Smooth muscle cell of the coronary artery (primary cell): ENCODE measurements at places on chromosomes 11 and 22. TPM values are rescaled to one million over a fixed set of nuclear protein-coding genes. Genes with fewer than 3 reads are reported as not detected.

TLCD5 gene
- total RNA-seq, result 4.7 and 7.1 TPM in 2 replicates

UBQLN3 gene
- 0.08 TPM in 1 of 2 replicates, not detected in the other for total RNA-seq

JAML gene
- not detected in 2 replicates for total RNA-seq

RFPL3 gene
- total RNA-seq, result not detected in 2 replicates

ENDOD1 gene
- total RNA-seq, result 26.4 and 58.4 TPM in 2 replicates

CEND1 gene
- total RNA-seq, result 0.23 TPM in 1 of 2 replicates, not detected in the other

ARAP1 gene
- total RNA-seq, result 74.3 and 220 TPM in 2 replicates

SLC22A8 gene
- not detected in 2 replicates for total RNA-seq

MRGPRE gene
- total RNA-seq, result not detected in 2 replicates

TPP1 gene
- 48.2 and 52.7 TPM in 2 replicates for total RNA-seq

C22orf15 gene
- 0.38 and 1.8 TPM in 2 replicates for total RNA-seq

MRGPRF gene
- total RNA-seq, result 2.1 and 23.3 TPM in 2 replicates

DKK3 gene
- total RNA-seq, result 129 and 293 TPM in 2 replicates

SHANK2 gene
- 0.30 and 2.2 TPM in 2 replicates for total RNA-seq

VPREB1 gene
- total RNA-seq, result not detected in 2 replicates

FIBIN gene
- total RNA-seq, result 36.9 and 61.7 TPM in 2 replicates

NEFH gene
- 0.08 and 0.23 TPM in 2 replicates for total RNA-seq

CD248 gene
- 2.6 and 108 TPM in 2 replicates for total RNA-seq

MS4A6E gene
- not detected in 2 replicates for total RNA-seq

TP53I11 gene
- 0.98 and 17.3 TPM in 2 replicates for total RNA-seq

HEPHL1 gene
- 0.30 TPM in 1 of 2 replicates, not detected in the other for total RNA-seq

PHLDA2 gene
- 0.23 and 5.7 TPM in 2 replicates for total RNA-seq

PNPLA5 gene
- not detected in 2 replicates for total RNA-seq

GAS2L1 gene
- total RNA-seq, result 5.9 TPM in 2 replicates

BLID gene
- 1.9 and 11.9 TPM in 2 replicates for total RNA-seq
